Aorta (tissue), 5 donors: ENCODE measurements at places on chromosomes 6 and 20. TPM values are rescaled to one million over a fixed set of nuclear protein-coding genes. Genes with fewer than 3 reads are reported as not detected.

- no peak for DNase-seq
- H3K4me3 ChIP-seq, result no peak overlapping the region
- no peaks in the 10 kb centered on the region for H3K27me3 ChIP-seq
- no peaks in the 10 kb centered on the region for H3K36me3 ChIP-seq
- no peak overlapping the region for H3K27ac ChIP-seq
These were observed 678.6 kb upstream of the ID4 start for GRCh38 chr6:19158586-19158985.

HECA gene
- 53.2 TPM for total RNA-seq

- H3K27ac ChIP-seq, result no peak overlapping the region
- no peak overlapping the region for H3K4me3 ChIP-seq
- H3K27me3 ChIP-seq, result no peaks in the 10 kb centered on the region
- no peaks in the 10 kb centered on the region for H3K36me3 ChIP-seq
- H3K4me1 ChIP-seq, result no peaks in the 10 kb centered on the region
These were observed 6.7 kb downstream of the ATG5 start for GRCh38 chr6:106318851-106319250.

DNA sequence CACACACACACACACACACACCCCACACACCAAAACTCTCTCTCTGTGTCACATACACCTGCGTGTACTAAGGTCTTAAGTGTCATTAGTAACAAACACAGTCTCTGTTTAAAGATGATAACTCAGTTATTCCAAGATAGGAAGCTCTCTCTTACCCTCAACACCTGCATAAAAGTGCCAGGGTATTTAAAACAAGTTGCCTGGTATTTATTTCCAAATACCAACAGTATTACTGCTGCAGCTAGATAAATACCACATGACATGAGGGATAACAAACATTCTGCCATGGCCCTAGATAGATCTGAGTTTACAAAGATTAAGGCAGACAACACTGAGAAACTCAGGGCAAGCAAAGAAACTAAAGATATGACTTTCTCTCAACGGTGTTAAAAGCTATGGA is 118.5 kb downstream of the SIM1 start:
- DNase-seq, result no peak
- no peaks in the 10 kb centered on the region for H3K27me3 ChIP-seq
- peaks cover 4% of the 10 kb centered on the region for H3K4me1 ChIP-seq
- H3K27ac ChIP-seq, result peak overlapping the region; percentile 60
- H3K4me3 ChIP-seq, result no peak overlapping the region

DNA sequence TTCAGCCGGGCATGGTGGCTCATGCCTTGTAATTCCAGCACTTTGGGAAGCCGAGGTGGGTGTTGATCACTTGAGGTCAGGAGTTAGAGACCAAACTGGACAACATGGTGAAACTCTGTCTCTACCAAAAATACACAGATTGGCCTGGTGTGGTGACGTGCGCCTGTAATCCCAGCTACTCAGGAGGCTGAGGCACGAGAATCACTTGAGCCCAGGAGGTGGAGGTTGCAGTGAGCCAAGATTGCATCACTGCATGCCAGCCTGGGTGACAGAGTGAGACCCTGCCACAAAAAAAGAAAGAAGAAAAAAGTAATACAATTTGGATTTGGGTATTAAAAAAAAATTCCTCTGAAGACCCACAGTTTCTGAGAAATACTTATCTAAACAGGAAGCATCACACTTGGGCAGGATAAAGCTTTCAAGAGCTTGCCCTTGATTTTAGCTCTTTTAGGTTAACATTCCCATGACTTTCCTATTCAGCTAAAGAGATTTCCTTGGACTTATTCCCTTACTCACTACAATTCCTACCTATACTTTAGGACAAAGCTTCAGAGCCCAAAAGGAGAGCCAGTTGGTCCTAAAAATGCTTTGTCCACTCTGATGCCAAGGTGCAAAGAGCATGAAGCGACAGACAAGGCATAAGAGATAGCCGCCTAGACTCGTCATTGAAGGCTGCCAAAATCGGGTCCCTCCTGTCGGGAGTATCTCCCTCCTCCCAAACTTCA is 1.9 kb downstream of the ELOVL2 start:
- no peak for DNase-seq
- H3K4me1 ChIP-seq, result no peaks in the 10 kb centered on the region
- H3K36me3 ChIP-seq, result no peaks in the 10 kb centered on the region
- H3K27me3 ChIP-seq, result no peaks in the 10 kb centered on the region

NXT1 gene
- 14.5 TPM for total RNA-seq

GRCh38 chr6:34223381-34223955 is 13.2 kb upstream of the HMGA1 start:
- H3K36me3 ChIP-seq, result no peaks in the 10 kb centered on the region
- H3K27me3 ChIP-seq, result no peaks in the 10 kb centered on the region
- no peak overlapping the region for H3K27ac ChIP-seq

TPBG gene
- 20.1 TPM for total RNA-seq

ACTL10 gene
- total RNA-seq, result 0.96 TPM

ERVFRD-1 gene
- total RNA-seq, result not detected

GRCh38 chr6:45310118-45310788 is 17.9 kb upstream of the RUNX2 start:
- no peaks in the 10 kb centered on the region for H3K4me1 ChIP-seq
- DNase-seq, result no peak
- no peaks in the 10 kb centered on the region for H3K36me3 ChIP-seq
- H3K27me3 ChIP-seq, result no peaks in the 10 kb centered on the region
- no peak overlapping the region for H3K4me3 ChIP-seq

TP53TG5 gene
- total RNA-seq, result 0.91 TPM

DNA sequence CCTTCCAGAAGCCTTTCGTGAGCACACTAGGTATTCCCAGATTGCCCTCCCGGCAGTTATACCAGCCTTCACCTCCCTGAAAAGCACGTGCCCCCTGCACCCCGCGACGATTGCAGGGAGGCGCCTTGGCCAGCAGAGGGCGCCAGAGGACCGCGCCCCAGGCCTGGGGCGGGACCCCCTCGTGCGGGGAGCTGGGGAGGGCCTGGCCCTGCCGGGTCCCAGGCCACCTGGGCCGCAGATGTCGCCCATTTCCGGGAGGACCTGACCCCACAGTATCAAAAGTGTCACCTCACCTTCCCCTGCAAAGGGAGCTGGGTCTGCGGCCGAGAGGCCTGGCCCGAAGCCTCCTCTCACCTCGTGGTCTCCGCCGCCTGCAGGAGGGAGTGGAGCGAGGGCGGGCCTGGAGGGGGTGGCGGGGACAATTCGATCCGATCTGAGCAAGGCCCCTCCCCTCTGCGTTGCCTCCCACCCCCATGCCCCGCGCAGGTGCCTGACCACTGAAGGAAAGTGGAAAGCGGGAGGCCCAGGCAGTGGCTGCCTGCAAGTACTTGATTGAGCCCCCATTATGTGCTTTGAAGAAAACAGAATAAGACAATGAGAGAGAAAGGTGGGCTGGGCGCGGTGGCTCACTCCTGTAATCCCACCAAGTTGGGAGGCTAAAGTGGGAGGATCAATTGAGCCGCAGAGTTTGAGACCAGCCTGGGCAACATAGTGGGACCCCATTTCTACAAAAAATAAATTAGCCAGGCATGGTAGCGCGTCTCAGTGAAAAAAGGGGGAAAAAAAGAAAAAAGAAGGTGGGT is 3.5 kb upstream of the SNAI1 start:
- peaks cover 1% of the 10 kb centered on the region for H3K27me3 ChIP-seq
- H3K27ac ChIP-seq, result no peak overlapping the region
- peak; percentile 88 for DNase-seq
- H3K4me1 ChIP-seq, result no peaks in the 10 kb centered on the region
- H3K4me3 ChIP-seq, result no peak overlapping the region
- no peaks in the 10 kb centered on the region for H3K36me3 ChIP-seq

- no peak overlapping the region for H3K27ac ChIP-seq
- no peaks in the 10 kb centered on the region for H3K4me1 ChIP-seq
- no peak overlapping the region for H3K4me3 ChIP-seq
- H3K27me3 ChIP-seq, result no peaks in the 10 kb centered on the region
- H3K36me3 ChIP-seq, result no peaks in the 10 kb centered on the region
These were observed 20.2 kb downstream of the VPS52 start for GRCh38 chr6:33251395-33252012.
